CD4-positive, alpha-beta T cell treated with Interleukin-6 for 4 hours (primary cell): ENCODE measurements at places on chromosomes 6 and 20.
A peak's percentile ranks its signal among the peaks of the same experiment; 100 is the strongest.

- DNase-seq: no peak
Measured at GRCh38 chr6:10406556-10406955, 8.3 kb downstream of the TFAP2A start.

DNA sequence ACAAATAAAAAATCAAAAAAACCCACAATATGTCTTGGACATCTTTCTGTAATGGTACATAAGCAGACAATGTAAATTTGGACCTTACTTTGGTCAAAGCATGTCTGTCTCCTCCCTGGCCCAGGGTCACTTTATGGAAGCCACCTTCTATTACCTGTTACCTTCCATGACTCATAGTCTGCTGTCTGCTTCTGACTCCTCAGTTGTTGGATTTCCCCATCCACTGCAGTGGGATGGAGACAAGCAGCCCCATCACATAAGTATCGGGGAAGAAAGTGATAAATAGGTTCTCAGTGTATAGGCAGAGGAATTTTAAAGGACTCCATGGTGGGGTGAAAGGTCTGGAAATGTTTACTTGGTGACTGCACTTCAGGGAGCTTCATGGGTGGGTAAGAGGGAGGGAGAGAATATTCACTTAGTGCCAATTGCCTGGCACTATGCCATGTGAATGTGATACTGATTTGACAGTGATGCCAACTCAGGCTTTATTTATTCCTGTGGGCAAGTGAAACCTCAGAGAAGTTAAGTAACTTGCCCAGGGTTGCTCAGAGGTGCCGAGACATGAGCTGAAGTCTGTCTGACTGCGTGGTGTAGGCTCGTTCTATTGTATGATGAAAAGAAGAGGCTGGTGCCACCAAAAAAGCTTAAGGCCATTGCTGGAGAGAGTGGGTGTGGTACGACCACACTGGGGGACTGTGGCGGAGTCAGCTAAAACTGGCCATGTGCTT, 175.6 kb upstream of the RNF24 start:
- DNase-seq: no peak

DNA sequence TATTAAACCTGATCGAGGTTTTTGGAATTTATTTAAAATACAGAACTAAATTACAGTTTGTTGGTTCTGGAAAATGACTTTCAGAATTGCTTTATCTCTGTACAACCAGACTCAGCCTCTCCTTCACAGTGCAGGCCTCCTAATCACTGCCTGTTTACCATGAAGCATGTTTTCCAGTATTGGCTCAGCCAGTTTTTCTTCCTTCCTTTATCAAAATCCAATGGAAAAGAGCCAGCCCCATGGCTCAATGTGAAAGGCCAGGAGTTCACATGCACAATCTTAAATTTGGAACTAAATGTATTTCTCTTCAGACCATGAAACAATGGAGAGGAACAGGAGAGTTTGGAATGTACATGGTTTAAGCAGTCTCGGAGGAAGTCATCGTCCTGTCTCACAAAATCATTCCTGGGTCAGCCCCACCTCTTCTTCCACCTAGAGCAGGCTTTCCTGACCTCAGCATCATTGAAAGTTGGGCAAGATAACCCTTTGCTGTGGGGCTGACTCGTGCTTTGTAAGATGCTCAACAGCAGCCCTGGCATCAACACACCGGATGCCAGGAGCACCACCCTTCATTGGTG, 680.9 kb upstream of the AGPAT4 start:
- no peak for DNase-seq

DNA sequence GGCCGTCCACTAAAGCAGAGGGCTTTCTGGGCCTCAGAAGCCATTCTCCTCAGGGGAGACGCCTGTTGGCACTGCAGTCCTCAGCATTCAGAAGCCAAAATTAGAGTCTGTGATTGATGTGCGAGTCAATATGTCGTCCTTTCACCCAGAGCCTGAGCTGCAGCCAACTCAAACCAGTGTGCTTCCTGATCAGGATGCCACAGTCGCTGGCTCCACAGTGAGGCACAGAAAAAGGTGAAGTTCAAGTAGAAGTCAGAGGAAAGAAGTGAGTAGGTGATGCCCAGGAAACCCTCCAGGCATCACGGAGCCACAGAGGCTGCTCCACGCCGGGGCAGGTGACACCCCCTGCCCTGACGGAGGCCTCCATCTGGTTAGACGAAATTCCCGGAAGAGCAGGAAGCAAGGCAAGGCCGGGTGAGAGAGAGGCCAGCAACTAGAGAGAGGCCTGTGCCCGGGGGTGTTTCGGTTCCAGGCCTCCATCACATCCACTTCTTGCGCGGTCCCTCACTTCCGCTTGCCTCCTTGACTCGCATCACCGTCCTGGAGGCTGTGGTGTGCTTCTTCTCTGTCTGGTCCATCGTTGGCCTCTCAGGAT, 177.7 kb upstream of the SNX9 start:
- DNase-seq: no peak

DNA sequence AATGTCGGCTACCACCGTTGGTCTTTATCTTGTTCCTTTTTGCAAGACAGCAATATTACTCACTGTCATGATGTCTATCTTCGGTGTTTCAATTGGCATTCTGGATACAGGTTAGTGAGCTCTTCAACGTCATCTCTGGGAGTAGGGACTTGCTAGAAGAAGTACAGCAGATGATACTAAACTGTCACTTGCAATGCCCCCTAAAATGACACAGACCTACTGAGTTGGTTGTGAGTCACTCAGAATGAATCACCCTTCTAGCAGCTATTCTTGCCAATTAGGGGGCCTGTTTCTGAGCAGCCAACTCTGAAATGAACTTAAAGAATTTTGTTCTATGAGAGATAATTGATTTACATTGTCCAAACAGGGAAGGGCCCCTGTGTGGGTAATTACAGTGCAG, 176.5 kb downstream of the SLC16A10 start:
- no peak for DNase-seq

GRCh38 chr6:31681135-31681671, 336 bp upstream of the LY6G5C start:
- DNase-seq: peak; percentile 61

- DNase-seq: peak; percentile 60
Measured at GRCh38 chr20:31833130-31833930, 12.1 kb downstream of the FOXS1 start.

DNA sequence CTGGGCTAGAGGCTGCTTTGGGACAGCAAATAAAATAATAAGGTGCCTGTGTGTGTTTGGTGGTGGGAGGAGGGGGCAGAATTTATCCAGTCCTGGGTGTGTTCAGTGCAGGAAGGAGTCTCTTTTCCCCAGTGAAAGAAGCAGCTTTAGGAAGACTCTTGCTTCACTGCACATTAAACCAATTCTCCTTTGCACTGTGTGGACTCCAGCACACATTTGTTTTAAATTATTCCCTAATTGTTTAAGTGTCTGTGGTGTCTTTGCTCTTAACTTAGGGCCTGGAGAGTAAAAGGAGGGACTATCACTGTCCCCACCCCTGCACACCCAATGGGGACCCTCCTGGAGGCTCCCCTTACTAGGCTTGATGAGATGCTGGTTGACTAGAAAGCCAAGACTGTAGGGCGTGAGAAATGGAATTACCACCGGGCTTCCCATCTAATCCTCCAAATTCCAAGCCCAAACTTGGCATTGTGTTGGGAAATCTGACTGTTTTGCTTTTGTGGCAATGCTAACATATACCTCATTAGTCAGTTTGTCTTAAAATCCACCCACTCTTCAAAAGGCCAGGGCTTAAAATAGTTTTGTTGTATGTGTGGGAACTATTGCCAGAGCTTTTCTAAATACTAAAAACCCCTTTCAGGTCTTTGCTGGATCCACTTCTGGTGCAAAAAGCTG, 13.5 kb upstream of the DAAM2 start:
- DNase-seq: no peak

GRCh38 chr6:116963972-116964371, 86.9 kb downstream of the RFX6 start:
- DNase-seq: no peak

GRCh38 chr6:158787395-158787794, 31.8 kb downstream of the EZR start:
- no peak for DNase-seq

DNA sequence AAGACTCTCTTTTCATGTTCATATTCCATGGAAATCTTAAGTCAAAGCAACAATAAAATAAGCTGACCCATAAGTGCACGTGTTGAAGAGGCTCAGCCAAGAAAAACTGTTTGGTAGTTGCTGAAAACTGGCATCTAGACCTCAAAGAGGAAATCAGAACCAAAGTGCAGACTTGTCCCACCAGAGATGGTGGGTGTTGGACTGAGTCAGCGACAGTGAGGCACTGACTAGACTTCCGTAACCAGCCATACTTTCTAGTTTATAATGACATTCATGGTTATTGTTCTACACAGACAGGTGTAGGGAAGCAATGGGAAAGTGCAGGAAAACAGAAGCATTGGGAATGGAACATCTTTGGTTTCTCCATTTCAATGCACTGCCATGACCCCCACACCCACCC, 175.7 kb upstream of the AGPAT4 start:
- DNase-seq: no peak

DNA sequence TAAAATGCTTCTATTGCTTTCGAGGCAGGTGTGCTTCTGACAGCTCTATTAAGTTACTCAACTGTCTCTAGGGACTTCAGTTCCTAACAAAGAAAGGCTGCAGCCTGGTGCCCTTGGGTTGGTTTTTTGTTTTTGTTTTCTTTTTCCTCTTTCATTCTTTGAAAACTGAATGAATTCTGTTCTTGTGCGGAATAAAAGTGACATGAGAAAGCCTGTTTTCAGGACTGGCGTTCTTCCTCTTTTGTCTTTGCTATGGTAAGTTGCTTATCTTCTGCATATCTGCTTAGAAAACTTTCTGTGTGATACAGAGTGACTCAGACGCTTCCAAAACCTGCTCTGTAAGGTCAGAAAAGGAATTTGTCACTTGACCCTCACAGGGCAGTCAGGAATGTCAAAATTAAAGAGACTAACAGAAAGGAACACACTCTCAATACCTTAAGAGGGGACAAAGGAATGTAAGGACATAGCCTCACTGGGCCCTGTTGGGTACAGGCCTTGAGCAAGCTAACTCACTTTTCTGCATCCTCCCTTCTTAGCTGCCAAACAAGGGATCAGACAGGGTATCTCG, 56.2 kb upstream of the NHSL1 start:
- DNase-seq: no peak

- no peak for DNase-seq
Measured at GRCh38 chr20:57826666-57827287, 117.0 kb upstream of the PMEPA1 start.

DNA sequence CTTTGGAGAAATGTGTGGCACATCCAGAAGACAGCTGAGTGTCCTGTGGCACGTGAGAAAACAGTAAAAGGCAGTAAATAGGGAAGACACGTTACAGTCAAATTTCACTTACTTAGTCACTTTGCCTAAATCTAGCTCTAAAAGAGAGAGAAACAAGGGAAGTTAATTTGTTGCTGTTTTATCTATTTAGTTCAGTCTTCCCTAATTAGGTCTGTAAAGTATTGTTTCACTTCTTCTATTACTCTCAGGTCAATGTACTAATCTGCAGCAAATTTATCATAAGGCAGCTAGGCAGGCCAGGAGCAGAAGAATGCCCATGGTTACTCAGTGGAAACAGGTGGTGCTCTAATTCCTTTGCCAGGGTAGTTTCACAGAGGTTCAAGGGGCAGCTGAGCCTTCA, 124.3 kb upstream of the CNR1 start:
- no peak for DNase-seq

DNA sequence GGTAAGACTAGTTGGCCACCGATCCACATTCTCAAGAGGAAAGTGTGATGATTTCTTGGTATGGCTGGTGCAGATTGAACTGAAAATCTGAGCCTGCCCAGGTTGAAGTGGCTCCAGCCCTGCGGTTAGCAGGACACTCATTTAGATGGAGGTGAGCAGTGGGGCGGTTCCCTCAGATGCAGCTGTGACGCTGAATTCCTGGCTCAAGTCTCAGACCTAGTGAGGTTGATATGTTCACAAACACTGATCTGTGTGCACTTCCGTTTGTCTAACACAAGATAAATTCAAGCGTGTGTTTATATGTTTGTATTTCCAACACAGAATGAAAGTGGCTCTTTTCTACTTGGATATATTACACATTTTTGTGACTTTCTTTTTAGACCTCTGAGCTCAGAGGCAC, 83.4 kb upstream of the FRMD1 start:
- DNase-seq: no peak

- DNase-seq: no peak
Measured at GRCh38 chr20:49785852-49786175, 26.8 kb upstream of the SLC9A8 start.

DNA sequence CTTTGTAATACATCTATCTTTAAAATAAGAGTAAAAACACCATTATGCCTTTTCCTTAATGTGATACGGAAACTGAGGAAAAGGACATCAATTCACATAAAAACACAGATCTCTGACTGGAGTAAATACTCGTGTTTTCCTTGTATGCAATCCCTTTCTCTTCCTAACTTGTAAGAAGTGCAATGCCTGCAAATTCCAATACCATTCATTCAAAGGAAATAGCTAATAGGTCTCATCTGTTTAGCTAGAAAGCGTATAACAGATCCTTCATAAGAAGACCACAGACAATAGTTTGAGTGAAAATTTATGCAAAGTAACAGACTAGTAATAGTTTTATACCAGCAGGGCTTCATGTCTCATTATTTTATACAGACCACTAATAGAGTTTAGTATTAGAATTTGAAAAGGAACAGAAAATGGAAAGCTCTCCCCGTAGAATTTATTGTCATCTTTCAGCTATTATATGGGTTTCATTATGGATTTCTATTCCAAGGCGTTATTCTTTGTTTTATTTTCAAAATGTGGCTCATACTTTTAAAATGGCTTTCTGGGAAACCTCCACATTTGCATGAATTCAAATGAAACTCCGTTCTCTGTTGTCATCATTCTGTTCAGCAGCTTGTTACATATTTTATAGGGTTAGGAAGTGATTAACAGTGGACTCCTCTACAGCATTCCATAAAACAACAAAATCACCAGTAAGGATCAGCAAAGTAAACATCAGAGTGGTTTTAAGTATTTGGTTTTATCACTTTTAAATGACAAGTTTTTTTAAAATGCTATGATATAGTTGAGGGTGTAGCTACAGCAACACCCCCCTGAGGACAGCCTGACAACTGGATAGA, 186.7 kb downstream of the BTBD9 start:
- no peak for DNase-seq

- DNase-seq: no peak
Measured at GRCh38 chr20:23641936-23642751, 4.4 kb upstream of the CST3 start.

DNA sequence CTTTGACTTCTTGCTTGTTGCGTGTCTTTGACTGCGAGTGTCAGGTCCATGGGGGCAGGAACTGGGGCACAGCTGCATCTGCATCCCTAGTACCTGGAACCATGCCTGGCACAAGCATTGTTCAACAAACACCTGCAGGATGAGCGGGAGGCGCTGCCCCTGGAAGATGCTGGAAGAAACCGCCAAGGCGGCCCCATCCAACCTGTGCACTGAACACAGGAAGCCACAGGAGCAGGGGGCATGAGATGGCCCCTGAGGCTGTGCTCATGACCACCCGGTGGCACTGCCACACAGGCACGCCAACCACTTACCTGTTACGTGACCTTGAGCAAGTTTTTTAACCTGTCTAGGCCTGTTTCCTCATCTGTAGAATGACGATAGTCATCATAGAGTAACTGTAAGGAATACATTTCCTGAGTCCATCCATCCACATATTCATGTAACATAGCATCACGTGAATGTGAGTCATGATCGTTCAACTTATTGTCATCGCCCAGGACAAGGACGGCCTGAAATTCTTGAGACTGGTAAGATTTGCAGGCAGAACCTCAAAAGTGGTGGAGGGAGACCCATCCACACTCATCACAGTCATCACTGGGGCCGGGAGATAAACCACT, 374.2 kb downstream of the PREX1 start:
- no peak for DNase-seq

GRCh38 chr20:24677626-24678315, 208.3 kb downstream of the SYNDIG1 start:
- DNase-seq: no peak
